Femur (tissue), 1 donor: ENCODE measurements at places on chromosomes 2 and 18.

DNA sequence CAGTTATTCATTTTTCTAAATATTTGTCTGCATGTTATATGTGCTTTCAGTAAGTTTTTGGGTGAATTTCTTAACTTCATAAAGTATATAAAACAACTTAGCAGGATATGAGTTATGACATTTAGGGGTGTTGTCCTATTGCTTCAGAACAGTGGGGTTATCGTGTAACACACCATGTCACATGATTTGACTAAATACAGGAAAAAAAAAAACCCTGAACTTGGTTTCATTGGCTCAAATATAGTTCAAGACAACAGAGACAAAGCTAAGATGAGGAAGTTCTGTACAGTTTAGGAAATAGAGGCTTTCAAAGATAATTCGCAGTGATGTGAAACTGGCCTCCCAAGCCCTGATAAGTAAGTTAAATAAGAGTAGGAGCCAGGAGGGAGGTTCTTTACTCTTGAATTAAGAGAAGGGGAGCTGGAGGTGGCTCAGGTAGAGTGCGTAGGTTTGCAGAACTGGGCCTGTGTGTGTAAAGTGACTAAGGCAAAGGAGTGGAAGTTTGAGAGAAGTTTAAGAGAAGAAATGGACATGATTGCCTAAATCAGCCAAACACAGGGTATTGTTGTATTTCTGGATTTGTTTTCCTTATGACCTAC is 53.9 kb downstream of the LIMS1 start:
- no peak for DNase-seq

GRCh38 chr2:26469092-26469710 is 8.7 kb downstream of the OTOF start:
- peak; percentile 50 for DNase-seq

DNA sequence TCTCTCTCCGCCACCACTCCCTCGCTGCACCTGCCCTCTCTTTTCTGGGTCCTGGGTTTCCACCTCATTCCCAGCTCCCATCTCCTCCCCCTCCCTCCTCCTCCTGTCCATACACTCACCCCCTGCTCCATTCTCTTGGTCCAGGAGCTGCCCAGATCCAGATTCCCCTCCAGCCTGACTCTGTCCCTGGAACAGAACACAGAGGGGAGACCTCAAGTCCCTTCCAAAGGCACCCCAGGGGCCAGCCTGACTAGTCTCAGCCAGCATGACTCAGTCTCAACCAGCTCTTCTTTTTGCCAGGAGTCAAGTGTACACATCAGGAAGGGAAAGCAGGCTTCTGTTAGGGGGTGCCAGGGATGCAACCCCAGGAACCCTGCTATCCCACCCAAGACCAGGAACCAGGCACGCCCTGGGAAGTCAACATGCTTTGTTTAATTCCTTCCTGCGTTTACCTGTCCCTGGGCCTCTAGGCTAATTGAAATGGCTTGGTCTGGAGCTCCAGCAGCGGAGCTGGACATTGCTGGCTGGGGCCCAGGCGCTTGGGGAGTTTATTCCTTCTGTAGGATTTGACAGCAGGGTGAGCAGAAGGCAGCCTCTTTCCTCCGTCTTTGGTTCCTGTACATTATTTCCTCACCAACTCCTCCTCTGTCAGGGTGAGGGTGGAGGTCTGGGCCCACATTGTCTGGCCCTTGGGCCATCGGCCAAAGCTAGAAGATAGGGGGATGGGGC is 28.4 kb upstream of the SELENOI start:
- DNase-seq, result no peak

- no peak for DNase-seq
Measured at GRCh38 chr18:24785019-24785418, 324.6 kb downstream of the HRH4 start.

DNA sequence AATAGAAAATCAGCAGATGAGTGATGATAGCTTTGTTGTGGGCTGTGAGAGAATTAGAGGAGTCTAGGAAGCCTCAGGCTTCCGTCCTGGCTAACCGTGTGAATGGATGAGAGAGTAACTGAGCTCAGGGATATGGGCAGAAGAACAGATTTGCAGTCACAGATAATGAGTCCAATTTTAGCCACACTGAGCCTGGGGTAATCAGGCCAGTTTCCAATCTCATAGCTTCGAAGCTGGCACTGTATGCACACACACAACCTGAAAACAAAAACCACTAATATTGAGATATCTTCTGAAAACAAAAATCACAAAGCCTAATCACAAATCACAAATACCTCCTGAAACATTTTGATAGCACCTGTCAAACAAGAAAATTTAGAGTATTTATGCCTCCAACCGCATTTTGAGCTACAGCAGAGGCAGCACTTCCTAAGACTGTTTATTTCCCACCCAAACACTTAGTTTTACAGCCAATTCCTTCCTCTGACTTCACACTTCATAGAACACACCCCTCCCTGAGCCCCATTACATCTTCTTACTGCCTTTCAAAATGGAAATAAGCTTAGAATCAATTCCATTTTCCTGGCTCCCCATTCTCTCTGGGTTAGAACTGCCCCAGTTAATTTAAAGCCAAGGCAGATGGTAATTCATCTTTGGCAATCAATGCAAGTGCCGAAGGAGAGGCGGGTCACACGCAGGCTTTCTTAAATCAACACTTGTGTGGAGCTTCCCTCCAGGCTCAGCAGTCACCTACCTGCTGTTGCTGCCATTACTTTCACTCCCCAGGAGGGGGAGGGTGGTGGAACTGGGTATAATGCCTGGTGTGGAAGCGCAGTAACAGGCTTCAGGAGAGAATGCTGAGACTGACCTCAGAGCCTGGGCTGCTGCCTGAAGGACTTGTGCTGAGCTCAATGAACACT is 18.9 kb downstream of the TTR start:
- DNase-seq, result peak; percentile 28

GRCh38 chr2:170847716-170848115 is 31.0 kb downstream of the GAD1 start:
- no peak for DNase-seq

- DNase-seq, result no peak
Measured at GRCh38 chr18:35506024-35506712, 8.4 kb upstream of the INO80C start.

- no peak for DNase-seq
Measured at GRCh38 chr2:71824436-71824835, 323.2 kb downstream of the CYP26B1 start.

- no peak for DNase-seq
Measured at GRCh38 chr2:58543442-58543841, 302.3 kb upstream of the FANCL start.

GRCh38 chr2:55585451-55586080 is 31.9 kb downstream of the PPP4R3B start:
- DNase-seq, result no peak

GRCh38 chr2:203811491-203812221 is 55.9 kb upstream of the CTLA4 start:
- DNase-seq, result peak; percentile 75

GRCh38 chr18:12934454-12935071 is 13.2 kb upstream of the SEH1L start:
- DNase-seq, result peak; percentile 88

- DNase-seq, result no peak
Measured at GRCh38 chr2:35220461-35220860, 1135.1 kb upstream of the CRIM1 start.

DNA sequence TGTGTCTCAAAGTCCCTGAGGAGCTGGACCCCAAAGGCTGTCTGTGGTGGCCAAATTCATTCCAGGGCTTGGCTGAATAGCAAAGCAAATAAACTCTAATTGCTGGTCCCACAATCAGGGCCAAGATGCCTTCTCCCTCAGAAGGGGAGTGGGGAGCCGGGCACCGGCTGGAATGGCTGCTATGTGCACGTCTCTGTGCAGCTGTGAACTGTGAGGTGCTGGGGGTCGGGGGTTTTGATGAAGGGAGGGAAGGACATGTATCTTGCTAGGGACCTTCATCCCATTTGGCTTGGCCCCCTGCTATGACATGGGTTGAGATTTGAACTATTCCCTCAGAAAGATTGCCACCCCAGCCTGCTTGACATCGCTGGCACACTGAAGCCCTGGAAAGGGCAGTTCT is 60.4 kb downstream of the CIB4 start:
- peak; percentile 8 for DNase-seq

DNA sequence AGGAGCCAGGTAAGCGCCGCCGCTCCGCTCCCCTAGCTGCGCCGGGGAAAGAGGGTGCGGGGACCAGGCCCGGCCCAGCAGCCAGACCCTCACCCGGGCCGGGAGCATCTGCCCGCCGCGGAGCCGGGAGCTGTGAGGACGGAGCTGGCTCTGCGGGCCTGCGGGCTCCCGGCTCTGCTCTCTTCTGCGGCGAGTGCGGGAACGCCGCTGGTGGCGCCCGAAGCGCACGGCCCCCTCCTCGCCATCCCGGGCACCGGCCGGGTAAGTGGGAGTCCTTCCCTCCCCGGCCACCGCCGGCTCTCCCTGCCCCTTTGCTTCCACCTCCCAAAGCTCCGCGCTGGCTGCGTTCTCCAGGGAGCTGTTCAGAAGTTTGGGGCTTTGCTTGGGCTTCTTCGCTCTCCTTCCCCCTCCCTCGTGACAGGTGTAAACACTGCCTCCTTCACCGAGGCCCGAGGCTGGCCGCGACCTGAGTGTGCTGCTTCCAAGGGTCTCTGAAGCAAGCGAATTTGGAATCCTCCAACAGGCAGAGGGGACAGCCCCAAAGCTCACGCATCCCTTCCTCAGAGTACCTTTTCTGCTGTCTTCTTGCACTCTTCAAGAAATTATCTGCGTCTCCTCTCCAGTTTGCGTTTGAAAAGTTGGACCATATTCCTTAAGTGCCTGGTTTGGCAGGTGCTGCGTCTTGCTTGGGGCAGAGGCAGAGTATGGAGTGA is 632 bp downstream of the AFTPH start:
- peak; percentile 55 for DNase-seq

- no peak for DNase-seq
Measured at GRCh38 chr2:190679813-190680591, 31.1 kb downstream of the NAB1 start.

DNA sequence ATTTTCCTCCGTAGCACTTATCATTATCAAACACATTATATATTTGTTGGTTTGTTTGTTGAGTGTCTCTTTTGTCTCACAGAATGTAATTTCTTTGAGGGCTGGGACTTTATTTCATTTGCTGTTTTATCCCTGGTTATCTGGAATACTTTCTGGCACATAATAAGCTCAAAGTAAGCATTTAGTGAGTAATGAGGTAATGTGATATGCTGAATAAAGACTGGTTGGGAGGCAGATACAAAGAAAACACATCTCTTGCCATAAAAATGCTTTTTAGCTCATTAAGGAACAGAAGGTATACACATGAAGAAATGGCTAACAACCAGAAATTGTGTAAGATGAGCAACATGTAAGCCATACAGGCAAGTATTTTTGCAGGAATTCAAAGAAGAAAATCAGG is 1411.8 kb downstream of the LRP1B start:
- DNase-seq, result no peak

DNA sequence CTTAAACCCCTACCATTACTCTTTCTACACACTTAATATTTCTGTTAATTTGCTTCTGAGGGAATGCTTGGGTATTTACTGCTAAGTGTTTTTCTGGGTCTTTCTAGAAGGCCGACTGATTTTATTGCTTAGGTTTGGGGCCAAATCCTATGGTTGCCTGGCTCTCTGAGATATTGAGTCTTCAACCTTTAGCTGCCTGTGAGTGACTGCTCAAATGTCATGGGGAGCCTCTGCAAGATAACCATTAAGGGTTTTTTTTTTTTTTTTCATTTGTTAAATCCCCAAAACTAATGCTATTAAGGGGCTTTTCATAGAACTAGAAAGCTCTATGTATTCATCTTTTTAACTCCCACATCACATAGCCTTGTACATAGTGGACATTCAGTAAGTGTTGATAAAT is 5.0 kb downstream of the OSBPL6 start:
- DNase-seq, result no peak

DNA sequence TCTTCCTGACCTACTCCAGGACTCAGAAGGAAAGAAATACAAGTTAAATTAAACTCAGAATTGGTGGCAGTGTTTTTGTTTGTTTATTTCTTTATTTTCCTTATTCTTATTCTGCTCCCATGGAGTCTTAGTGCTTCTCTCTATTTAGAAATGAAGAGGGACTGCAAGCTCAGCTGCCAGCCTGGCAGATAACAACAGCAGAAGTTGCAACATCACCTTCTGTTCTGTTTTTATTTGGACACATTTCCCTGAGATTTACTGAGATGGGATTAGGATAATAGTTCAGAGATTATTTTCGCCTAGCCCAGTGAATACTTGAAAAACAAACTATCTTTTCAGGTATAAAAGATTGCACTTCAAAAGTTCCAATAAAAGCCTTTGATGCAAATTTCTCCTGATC is 70.4 kb upstream of the DTNA start:
- DNase-seq, result no peak

DNA sequence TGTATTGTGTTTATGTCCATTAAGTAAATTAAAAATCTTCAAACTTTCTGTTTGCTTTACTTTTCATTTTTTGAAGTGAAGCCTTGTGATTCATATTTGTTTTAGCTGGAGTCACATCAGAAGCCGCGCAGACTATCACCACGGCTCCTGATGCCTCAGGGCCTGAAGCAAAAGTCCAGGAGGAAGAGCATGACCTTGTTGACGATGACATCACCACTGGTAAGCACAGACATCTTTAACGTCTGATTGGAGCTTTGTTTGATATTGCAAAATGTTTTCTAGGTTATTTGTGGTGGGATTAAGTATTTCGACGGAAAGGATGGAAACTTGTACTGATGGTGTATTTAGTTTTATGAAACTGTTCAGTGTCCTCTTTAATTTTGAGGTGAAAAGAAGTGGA is 164.8 kb downstream of the WDR7 start:
- DNase-seq, result no peak

- no peak for DNase-seq
Measured at GRCh38 chr2:131035112-131035825, 58.0 kb downstream of the FAM168B start.

DNA sequence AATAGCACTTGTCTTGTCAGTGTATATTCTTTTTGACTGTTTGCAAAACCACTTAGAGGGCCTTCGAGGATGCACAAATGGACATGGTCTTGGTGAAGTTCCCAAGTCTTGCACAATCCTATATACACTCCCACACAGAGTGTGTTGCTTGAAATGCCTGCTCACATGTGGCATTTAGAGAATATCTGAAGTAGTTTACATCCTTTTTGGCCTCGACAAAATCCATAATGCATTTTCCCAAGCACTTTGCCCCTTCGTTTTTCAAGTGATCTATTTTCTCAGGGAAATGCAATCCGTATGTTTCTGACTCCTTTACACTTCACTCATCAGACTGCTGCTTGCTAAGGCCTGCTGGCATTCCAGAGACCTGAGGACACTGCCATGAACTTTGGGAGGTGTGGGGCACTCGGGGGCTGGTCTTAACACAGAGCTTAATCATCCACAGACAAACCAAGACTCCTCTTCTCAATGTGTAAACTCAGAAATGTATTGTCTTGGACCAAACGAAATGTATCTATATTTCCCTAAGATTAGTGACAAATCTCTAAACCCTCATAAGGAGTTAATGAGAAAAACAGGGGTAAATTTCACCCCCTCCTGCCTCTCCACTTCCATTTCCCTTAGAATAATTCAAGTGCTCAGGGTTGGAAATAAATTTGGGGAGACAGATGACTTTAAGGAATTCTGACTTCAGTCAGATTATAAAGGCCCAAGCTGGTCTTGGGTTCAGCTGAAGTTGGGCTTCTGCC is 219.3 kb upstream of the APCDD1 start:
- DNase-seq, result no peak
